ENCODE measurements at places on chromosomes 7 and 10.

GRCh38 chr7:123622660-123623386 is 21.2 kb downstream of the ASB15 start:
- no peak for DNase-seq

- DNase-seq: no peak
Measured at GRCh38 chr7:7884855-7885254, 83.7 kb upstream of the GLCCI1 start.

DNA sequence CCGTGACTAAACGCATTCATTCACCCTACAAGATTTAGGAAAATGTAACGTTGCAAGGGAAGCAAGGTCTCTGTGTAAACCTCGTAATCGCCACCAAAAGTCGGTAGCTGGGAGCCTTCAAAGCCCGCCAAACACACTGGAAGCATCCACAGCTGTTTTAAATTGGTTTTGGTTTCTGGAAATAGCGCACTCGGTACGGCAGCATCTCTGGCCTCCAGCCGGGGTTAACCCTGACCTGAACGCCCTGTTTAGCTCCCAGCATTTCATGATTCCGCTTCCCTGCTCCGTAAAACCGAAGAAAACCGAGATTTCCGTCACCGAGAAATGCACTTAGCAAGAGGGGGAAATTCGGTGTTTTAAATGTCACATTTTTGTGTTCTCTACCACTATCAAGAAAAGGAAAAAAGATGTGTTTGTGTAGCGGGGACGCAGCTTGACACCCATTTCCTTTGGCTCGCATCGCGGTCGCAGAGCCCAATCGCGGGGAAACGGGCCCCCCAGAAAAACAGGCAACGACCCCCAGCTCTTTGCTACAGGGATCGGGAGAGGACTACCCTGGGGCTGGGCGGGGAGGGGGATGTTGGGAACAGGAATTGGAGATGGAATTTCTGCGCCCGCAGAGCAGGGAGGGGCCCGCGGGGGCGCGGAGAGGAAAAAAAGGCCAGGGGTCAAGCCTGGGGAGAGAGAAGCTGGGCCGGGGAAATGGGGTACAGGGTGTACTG is 646 bp downstream of the SGCE start:
- no peak for DNase-seq

GRCh38 chr7:9498303-9498702 is 1064.9 kb downstream of the NXPH1 start:
- no peak for DNase-seq

DNA sequence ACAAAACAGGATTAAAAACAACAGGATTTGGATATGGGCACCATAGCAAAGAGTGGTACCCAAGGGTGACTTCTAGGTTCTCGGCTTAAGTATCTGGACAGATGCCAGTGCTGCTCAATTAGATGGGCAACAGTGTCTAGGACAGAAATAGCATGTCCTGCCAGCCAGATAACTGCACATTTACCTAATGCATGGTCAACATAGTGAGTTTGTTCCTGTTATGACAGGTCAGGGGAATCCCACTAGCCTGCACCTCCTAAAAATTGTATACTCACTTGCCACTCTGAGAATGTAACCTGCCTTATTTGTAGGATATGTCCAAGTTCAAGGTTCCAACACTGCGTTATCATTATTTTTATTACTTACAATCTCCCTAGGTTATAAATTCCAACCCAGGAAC is 471.7 kb downstream of the GRM8 start:
- no peak for DNase-seq

DNA sequence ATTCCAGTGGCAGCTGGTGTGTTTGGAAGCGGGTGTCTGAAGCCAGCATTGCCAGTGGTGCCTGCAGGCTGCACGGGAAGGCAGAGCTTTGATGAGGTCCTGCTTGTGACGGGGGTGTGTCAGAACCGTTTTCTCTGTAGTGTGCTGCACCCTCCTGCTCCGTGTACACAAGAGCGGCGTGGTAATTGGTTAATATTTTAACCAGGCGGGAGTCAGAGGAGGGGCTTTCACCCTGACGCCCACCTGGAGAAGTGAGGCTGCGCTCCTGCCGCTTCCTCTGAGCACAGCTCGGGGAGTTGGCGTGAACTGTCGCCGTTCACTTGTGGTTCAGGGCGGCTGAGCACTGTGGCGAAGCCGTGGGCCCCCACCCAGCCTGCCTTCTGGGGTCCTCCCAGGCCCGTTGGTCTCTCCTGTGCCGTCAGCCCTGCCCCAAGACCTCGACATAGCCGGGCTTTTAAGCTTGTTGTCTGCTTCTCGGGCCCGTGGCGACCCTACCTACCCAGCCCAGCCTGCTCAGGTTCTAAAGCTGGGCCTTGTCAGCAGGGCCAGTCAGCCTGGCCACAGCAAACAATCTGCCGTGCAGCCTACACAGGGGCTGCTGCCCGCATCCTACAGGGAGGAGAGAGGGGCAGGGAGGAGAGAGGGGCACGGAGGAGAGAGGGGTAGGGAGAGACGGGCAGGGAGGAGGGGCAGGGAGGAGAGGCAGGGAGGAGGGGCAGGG is 11.6 kb downstream of the NKX6-2 start:
- no peak for DNase-seq

GRCh38 chr7:128911423-128912031 is 1.0 kb upstream of the KCP start:
- no peak for DNase-seq

GRCh38 chr10:17092216-17092944 is 37.2 kb downstream of the CUBN start:
- no peak for DNase-seq

GRCh38 chr10:5975641-5976473 is 1.5 kb downstream of the IL15RA start:
- peak; percentile 82 for DNase-seq

- DNase-seq: no peak
Measured at GRCh38 chr10:5556576-5556975, 31.8 kb downstream of the CALML3 start.

GRCh38 chr7:140501966-140502365 is 22.7 kb upstream of the MKRN1 start:
- DNase-seq: no peak

GRCh38 chr10:20598590-20598989 is 298.5 kb downstream of the NEBL start:
- DNase-seq: no peak

DNA sequence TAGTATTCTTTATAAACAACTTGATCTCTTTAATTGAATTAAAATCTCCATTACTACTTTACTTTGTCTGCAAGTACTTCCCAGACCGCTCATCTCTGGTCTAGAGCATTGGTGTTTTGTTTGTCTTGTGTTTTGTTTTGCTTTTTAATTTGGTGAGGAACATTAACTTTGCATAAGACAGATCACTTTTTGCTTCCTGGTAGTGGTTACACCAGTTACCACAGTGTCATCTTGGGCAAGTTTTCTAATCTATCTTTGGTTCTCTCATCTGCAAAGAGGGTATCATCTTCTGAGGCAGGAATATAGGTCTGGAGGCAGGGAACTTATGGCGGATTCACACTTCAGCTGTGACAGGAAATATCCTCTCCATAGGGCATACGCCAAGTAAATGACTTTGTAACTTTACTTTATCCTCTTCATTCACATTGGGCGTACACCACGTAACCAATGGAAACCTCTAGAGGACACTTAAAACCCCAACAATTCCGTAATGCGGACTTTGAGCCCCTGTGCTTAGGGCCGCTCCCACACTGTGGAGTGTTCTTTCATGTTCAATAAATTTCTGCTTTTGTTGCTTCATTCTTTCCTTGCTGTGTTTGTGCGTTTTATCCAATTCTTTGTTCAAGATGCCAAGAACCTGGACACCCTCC is 83.2 kb upstream of the JAZF1 start:
- no peak for DNase-seq

GRCh38 chr7:92758796-92759431 is 77.5 kb downstream of the CDK6 start:
- DNase-seq: no peak

- no peak for DNase-seq
Measured at GRCh38 chr10:21751341-21752310, 217.6 kb downstream of the MLLT10 start.

- DNase-seq: no peak
Measured at GRCh38 chr10:29174389-29174788, 114.5 kb upstream of the LYZL1 start.

GRCh38 chr10:91493313-91493712 is 83.2 kb downstream of the HECTD2 start:
- DNase-seq: no peak

- DNase-seq: no peak
Measured at GRCh38 chr10:113427811-113428558, 124.9 kb upstream of the HABP2 start.

- no peak for DNase-seq
Measured at GRCh38 chr10:98269435-98269912, 1.5 kb upstream of the LOXL4 start.

GRCh38 chr7:90530263-90530662 is 60.8 kb downstream of the PTTG1IP2 start:
- DNase-seq: no peak
